ENCODE measurements at places on chromosomes 4 and X.

GRCh38 chr4:118954246-118954645 is 65.6 kb downstream of the SYNPO2 start:
- DNase-seq: no peak

DNA sequence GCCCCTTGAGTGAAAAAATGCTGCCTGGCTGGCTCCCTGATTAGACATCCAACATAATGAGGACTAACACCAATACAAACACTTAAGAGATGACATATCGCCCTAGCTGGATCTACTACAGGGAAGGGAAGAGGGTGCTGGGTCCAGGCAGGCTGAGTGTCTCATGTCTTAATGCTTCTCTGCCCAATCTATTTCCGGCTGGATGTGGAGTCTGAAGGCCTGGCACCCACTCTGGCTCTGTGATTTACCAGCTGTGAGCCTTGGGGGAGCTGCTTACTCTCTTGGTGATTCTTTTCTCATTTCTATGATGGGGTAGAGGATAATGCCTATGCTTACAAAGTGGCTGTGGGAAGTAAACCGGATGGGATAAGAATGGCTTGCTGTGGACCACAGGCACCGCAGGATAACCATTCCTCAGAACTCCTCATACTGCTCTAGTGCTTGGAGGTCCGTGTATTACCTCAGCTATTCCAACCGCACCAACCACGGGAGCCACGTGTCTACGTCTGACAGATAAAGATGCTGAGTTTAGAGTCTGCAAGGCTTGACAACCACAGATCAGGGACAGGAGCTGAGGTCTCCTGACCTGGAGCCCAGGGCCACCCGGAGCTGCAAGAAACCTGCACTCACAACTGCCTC is 161.7 kb downstream of the AFAP1 start:
- DNase-seq: no peak

GRCh38 chrX:97639526-97639925 is 755.8 kb downstream of the RPA4 start:
- peak; percentile 19 for DNase-seq

DNA sequence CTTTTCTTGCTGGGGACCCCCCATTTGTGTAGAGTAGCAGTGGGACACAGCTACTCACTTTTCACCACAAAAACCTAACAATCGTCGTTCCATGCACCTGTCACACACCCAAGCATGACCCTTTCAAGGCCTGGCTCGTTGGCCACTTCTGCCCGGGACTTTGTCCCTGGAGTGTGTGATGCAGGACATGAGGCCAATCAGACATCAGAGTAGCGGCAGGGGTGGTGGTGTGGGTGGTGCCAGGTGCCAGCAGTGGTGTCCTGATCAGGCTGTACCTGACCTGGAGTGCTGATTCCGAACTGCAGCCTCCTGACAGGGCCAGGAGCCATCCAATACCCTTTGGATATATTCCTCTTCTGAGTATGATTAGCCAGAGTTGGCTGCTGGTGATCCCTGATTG is 23.1 kb upstream of the PROM1 start:
- no peak for DNase-seq

DNA sequence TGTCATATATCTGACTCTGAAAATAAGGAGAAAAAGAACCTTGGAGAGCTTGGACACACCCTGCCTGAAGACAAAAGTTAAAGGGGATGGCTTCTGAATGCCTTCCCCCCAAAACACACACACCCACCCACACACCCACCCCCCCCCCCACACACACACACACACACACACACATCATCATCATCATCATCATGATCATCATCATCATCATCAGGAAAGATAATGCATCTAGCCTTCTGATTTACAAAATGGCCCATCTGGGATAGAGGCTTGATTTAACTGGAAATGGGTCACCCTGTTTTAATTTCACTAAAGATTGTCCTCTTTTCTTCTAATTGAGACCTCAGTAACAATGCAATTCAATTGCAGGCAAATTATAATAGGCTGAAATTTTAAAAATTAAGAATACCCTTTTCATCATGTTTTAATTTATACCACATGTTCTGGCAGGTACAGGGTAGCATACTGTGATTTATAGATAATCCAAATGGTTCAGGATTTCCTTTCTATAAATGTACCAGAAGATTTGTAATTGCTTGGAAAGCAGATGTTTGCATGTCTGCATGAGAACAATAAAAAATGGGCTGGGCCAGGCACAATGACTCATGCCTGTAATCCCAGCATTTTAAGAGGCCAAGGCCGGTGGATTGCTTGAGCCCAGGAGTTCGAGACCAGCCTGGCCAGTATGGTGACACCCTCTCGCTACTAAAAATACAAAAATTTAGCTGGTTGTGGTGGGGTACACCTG is 56.5 kb downstream of the TRIM2 start:
- DNase-seq: no peak
